ENCODE measurements at places on chromosomes 7 and 10.

- no peak for DNase-seq
Observed at GRCh38 chr7:71504697-71505441, 372.9 kb downstream of the GALNT17 start.

GRCh38 chr10:3482200-3482993 lies 302.6 kb downstream of the KLF6 start:
- DNase-seq, result no peak

GRCh38 chr7:70487428-70487827 lies 644.5 kb upstream of the GALNT17 start:
- no peak for DNase-seq

- no peak for DNase-seq
Observed at GRCh38 chr7:40945788-40946187, 757.1 kb downstream of the INHBA start.

DNA sequence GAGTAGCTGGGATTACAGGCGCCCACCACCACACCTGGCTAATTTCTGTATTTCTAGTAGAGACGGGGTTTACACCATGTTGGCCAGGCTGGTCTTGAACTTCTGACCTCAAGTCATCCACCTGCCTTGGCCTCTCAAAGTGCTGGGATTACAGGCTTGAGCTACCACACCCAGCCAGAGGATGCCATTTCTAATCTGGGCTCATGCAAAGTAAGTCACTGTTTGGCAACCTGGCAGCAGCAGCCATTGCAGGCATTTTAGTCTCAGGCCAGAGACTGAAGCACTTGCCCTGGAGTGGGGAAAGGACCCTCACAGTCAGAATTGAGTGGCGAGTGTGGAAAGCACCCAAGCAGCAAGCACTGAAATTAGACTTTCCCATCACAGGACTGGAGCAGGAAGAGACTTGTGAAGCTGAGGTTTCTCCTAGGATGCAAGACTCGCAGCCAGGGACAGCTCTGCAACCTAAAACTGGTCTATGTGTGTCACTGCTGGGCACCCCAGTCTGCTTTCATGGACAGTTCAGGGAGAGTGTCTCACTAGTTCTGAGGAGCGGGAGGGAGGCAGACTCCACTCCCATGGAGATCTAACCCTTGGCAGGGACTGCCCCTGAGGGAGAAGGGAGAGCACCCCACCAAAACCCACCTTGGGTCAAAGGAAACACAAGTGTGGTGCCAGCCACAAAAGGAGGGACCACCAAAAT lies 27.6 kb downstream of the SNX13 start:
- DNase-seq, result no peak

GRCh38 chr7:149833495-149834130 lies 4.6 kb upstream of the ZNF862 start:
- no peak for DNase-seq

- DNase-seq, result no peak
Observed at GRCh38 chr10:119210633-119211032, 3.3 kb downstream of the GRK5 start.

GRCh38 chr10:104328896-104329710 lies 9.2 kb downstream of the ITPRIP start:
- DNase-seq, result no peak

- no peak for DNase-seq
Observed at GRCh38 chr7:44484482-44485313, 5.8 kb downstream of the NUDCD3 start.

DNA sequence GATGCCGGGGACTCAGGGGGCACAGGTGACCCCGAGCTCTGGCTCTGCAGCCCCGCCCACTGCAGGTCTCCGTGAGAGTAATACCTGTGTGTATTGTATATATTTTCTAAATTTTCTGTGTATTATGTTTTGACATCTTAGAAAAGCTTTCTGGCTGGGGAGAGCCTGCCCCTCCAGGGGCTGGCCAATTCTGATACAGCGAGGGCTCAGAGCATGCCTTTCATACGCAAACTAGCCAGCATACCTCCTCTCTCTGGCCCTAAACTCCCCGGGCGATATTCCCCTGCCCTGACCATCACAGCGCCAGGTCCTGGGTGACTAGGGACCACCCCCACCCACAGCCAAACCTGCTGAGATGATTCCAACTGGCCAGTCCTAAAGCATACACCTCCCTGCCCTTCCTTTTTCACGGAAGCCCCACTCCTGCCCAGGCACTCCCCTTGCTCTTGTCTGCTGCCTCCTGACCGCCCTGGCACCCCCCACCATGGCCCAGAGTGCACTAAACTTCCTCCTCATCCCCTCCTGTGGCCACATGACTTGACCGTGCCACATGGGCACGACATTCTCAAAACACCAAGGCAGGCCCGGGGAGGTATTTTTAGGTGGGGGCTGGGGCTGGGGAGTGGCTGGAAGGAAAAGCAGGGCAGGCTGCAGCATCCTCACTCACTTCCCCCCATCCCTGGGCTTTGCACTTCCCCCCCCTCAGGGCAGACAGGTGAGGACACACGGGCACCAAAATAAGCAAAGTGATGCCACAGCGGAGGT lies 61.5 kb downstream of the INSIG1 start:
- no peak for DNase-seq

DNA sequence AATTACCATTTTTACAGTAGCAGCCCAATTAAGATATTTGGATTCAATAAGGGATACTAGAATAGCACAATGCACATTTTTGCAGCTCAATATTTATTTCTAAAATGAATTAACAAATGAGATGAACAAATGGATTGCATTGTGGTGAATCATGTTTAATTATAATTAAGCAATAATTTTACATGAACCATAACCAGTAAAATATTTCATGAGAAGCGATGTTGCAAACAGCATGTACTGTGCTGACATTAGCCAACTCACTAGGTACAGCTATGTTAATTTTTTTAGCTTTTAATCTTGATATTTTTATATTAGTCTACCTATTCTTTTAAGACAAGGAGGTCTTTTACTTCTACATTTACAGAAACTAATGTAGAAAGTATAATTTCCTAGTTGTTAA lies 399.1 kb upstream of the AKR1E2 start:
- DNase-seq, result no peak

- no peak for DNase-seq
Observed at GRCh38 chr7:103805346-103805745, 184.1 kb downstream of the RELN start.

- no peak for DNase-seq
Observed at GRCh38 chr7:64876792-64877713, 26.0 kb upstream of the ZNF273 start.

- no peak for DNase-seq
Observed at GRCh38 chr7:55073051-55073511, 54.3 kb downstream of the EGFR start.

GRCh38 chr7:114791771-114792170 lies 130.1 kb upstream of the MDFIC start:
- DNase-seq, result no peak

- DNase-seq, result no peak
Observed at GRCh38 chr10:6813856-6814255, 233.8 kb upstream of the PRKCQ start.

DNA sequence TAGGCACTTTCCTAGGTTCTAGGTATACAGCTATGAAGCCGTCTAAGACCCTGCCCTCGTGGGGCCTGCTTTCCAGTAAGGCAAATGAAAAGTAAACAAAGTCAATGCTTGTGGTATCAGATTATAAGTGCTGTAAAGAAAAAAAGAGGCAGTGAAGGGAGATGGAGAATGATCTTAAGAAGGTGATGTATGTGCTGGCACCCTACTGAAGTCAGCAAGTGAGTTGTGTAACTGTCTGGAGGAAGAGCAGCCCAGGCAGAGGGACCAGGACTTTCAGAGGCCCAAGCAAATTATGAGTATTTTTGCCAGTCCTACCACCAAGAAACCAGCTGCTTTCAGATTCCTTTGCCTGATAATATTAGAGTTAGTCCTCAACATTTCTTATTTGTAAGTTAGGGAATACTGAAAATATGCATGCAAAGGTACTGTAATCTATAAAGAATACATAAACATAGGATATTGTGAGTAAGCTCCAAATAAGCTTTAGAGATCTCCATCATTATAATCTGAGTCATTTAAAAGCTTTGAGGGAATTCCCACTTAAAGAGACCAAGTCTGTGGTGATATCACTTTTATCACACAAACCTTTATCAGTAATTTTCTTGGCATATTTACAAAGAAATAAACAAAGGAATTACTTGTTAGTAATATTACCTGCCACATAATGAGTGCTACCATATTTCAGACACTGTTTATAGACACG lies 329.2 kb upstream of the LRGUK start:
- DNase-seq, result no peak

DNA sequence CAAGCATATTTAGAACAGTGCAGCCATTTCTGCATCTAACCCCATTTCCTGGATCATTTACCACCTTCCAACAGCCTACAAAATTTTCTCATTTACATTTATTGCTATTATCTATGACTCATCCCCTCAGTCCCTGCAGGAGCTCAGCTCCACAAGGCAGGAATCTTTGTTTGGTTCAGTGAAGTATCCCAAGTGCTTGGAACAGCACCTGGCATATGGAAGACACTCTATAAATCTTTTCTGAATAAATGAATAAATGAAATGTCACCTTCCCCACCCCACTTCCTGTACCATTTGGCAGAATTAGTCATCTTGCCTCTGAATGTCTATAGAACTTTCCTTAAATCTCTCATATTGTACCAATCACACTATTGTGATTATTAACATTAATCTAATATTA lies 110.7 kb downstream of the HIP1 start:
- DNase-seq, result no peak

GRCh38 chr7:100393233-100393905 lies 20.1 kb downstream of the PILRA start:
- DNase-seq, result no peak

GRCh38 chr7:147731311-147731710 lies 859.3 kb upstream of the C7orf33 start:
- DNase-seq, result no peak

- no peak for DNase-seq
Observed at GRCh38 chr10:131871673-131872005, 29.2 kb upstream of the PPP2R2D start.

DNA sequence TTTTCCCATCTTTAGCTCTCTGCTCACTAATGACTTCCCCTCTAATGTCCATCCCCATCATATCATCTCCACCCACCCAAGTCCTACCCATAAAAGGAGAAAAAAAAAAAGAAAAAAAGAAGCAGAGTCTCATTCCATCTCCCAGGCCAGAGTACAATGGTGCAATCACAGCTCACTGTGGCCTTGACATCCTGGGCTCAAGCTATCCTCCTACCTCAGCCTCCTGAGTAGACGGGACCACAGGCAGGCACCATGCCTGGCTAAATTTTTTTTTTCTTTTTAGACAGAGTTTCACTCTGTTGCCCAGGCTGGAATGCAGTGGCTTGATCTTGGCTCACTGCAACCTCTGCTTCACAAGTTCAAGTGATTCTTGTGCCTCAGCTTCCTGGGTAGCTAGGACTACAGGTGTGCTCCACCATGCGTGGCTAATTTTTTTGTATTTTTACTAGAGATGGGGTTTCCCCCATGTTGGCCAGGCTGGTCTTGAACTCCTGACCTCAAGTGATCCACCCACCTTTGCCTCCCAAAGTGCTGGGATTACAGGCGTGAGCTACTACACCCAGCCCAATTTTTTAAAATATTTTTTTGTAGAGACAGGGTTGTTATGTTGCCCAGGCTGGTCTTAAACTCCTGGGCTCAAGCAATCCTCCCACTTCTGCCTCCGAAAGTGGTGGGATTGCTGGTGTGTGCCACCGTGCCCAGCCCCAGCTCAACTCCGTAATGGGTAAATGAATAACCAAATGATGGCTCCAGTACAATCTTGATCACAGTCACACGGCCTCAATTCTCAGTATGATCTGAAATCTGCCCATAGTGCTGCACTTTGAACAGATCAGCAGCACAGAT lies 24.6 kb upstream of the SGMS1 start:
- no peak for DNase-seq

DNA sequence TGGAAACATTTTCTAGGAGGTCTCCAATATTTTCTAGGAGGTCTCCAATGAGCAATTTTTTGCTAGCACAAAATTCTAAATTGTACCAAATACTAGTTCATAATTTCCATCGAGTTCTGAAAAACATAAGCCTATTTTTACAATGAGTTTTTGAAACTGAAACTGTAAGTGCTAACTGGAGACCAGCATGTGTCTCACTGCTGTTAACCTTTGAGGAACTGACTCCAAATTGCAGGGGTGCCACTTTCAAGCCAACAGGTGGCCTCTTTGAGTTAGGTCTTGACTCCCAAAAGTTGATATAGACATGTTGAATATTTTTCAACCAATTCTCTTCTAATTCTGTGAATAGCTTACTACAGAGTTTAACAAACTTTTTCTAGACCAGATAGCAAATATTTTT lies 58.8 kb downstream of the CAV1 start:
- DNase-seq, result no peak

- no peak for DNase-seq
Observed at GRCh38 chr10:122721111-122721510, 21.5 kb upstream of the C10orf120 start.

- DNase-seq, result no peak
Observed at GRCh38 chr7:98287486-98287959, 6.0 kb downstream of the BRI3 start.

DNA sequence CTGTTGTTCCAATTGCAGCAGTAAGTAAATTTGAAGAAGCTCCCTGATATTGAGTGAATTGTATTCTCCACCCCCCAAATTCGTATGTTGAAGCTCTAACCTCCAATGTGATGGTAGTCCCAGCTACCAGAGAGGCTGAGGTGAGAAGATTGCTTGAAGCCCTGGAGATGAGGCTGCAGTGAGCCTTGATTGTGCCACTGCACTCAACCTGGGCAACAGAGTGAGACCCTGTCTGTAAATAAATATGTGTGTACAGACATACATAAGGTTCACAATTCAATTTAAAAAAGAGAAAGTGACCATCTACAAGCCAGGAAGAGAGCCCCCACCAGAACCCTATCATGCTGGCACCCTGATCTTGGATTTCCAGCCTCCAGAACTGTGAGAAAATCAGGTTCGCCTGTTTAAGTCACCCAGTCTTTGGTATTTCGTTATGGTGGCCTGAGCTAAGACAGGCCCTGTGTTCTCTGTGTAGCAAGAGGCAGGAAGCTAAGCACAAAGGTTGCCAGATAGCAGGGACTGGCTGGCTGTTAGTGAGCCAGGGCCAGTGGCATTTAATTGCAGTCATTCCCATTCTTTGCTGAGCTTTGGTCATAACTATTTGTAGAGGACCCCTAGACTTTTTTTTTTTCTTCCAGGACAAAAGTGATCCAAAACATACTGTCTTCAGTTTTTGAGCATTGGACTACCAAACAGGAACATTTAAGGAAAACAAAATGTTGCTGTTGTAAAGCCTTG lies 45.6 kb downstream of the AUTS2 start:
- DNase-seq, result no peak

GRCh38 chr10:133393401-133394063 lies 425 bp upstream of the MTG1 start:
- DNase-seq, result no peak

GRCh38 chr7:114356133-114356532 lies 58.5 kb upstream of the FOXP2 start:
- DNase-seq, result no peak

DNA sequence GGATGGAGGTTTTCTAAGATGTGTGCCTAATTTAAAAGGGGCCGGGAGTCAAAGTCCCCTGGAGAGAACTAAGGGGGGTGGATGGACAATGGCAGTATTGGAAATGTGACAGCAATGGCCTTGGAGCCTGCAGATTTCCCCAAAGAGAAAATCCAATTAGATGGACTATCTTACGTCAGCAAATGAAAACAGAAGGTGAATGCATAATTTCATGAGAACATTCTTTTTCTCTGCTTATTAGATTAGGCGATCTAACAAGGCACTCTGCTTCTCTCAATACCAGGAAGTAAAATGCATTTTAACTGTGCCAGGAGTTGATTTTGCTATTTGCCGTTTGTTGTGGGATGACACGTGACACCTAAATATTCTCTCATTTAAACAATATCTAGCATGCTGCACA lies 226.6 kb downstream of the ADAM12 start:
- no peak for DNase-seq

GRCh38 chr7:128236924-128237586 lies 4.0 kb upstream of the LEP start:
- DNase-seq, result no peak

All from cortex of kidney (tissue), 1 donor.